ENCODE measurements at places on chromosomes 13 and 19.

DNA sequence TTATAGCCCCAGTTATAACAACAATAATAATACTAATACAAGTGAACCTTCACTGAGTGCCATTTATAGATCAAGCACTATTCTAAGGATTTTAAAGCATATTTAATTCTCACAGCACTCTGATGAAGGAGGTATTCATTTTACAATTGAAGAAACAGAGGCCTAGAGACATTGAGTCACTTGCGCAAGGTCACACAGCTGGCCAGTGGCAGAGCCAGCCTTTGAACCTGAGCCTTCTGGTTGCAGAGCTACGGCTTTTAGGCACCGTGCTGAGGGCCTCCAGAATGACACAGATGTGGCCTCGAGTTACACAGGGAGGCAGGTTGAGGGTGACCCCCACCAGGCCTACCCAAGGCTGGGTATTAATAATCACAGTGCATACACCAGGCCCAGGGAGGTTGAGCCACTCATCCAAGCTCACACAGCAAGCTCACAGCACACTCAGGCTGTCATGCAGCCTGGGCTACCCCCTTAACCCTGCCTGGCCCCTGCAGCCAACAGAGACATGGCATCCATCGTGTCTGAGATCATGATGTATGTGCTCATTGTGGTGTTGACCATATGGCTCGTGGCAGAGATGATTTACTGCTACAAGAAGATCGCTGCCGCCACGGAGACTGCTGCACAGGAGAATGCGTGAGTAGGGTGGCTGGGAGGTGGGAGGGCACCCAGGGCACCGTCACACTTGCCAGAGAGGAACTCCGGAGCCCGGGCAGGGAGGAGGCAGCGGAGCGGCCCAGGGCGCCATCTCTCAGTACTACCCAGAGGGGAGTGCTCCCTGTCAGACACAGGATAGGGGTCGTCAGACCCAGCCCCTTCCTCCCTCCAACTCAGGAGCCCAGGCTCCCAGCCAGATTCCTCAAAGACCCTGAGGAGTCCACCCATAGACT is 2.7 kb upstream of the HPN start:
- DNase-seq = peak; percentile 65

GRCh38 chr13:48590141-48590901 is 57.4 kb upstream of the RCBTB2 start:
- peak; percentile 53 for DNase-seq

- DNase-seq = no peak
Measured at GRCh38 chr13:111415246-111415645, 94.8 kb downstream of the TEX29 start.

DNA sequence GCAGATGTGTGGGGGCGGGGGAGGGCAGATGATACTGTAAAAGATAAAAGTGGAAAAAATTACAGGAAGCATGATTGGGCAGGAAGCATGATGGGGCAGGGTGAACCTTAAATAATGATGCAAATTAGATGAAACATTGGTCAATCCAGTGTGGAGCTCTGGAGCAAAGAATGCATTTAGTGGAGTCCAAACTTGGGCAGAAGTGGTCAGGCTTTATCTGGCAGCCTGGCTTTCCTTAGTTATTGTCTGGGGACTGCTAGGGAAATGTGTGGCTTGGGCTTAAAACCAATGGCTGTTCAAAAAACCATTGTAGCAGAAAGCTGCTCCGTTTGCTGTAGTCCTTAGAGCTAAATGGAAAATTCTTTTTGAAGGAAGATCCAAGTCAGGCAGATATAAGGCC is 1077.3 kb upstream of the MIR17HG start:
- no peak for DNase-seq

All from KBM-7 (cell line).